Glomerular endothelial cell (primary cell): ENCODE measurements at places on chromosomes 2 and 18.

- no peak for DNase-seq
Observed at GRCh38 chr2:145874466-145874865, 1354.5 kb upstream of the ZEB2 start.

DNA sequence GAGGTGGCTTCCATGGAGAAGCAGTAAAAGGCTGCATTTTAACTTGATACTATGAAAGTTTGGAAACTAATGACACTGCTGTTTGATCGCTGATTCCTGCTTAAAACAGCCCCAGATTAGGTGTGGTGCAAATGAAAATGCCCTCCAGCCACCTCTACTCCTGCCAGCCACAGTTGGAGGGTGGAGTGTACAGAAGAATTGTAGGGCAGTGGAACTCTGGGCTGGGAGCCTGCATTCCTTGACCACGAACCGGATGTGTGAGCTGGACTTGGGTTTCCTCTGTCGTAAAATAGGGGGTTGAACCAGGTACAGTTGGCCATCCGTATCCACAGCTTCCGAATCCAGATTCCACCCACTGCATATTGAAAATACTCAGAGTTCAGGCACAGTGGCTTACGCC, 84.6 kb upstream of the RFX8 start:
- DNase-seq, result peak; percentile 75

GRCh38 chr2:155310589-155310988, 612.1 kb downstream of the KCNJ3 start:
- DNase-seq, result peak; percentile 3

- no peak for DNase-seq
Observed at GRCh38 chr2:174607989-174608865, 10.6 kb upstream of the WIPF1 start.

DNA sequence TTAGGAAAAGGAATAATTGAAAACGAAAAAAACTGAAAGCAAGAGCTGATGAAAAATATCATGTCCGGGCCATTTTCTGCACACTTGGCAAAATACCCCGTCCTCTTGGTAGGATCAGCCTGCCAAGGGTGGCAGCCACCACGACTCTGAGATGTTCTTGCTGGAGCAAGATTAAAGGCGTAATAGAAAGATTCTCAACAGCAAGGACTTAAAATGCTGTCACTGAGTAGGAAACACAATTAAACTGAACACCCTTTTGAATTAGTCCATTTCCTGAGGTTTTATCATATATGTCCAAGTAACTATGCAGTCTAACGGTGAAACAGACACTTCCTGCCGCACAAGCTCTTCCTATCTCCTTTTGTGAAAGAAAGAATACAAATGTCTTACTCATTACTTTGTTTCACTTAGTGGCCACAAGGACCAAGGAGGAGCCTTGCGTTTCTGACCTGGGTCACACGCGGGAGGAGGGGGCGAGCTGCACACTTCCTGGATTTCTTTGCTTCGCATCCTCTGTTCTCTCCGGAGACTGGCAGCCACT, 222.7 kb downstream of the PIEZO2 start:
- peak; percentile 47 for DNase-seq

GRCh38 chr2:100810603-100811145, 9.3 kb upstream of the NPAS2 start:
- DNase-seq, result no peak

DNA sequence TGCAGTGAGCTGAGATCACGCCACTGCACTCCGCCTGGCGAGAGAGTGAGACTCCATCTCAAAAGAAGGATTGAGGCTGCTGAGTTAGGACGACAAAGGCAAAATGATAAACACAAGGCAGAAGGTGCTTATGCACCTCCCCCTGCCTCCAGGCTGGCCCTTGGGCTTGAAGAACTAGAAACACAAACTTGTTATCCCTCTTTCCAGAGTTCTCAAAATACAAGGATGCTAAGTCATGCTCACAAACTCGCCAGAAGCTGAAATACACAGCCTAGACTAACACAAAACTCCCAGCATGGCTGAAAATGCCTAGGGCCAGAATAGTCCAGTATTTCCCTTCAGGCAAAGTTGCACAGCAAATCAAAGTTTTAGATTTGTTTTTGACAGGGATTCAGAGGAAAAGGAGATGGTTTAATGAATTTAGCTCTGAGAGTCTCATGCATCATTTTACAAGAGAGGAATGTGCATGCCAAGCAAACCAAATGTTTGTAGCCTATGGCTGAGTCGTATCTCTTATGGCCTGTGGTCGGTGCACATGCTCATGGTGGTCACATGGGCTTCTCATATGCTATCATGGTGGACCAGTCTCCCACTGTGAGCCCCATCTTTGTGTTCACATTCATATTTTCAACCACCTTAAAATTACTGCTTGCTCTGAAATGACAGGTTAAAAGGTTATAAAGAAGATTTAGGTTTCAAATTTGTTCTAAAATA, 16.2 kb upstream of the MREG start:
- DNase-seq, result no peak

GRCh38 chr18:13888191-13888716, 27.1 kb downstream of the MC2R start:
- DNase-seq, result no peak

GRCh38 chr2:146927080-146927711, 917.6 kb upstream of the ACVR2A start:
- no peak for DNase-seq

DNA sequence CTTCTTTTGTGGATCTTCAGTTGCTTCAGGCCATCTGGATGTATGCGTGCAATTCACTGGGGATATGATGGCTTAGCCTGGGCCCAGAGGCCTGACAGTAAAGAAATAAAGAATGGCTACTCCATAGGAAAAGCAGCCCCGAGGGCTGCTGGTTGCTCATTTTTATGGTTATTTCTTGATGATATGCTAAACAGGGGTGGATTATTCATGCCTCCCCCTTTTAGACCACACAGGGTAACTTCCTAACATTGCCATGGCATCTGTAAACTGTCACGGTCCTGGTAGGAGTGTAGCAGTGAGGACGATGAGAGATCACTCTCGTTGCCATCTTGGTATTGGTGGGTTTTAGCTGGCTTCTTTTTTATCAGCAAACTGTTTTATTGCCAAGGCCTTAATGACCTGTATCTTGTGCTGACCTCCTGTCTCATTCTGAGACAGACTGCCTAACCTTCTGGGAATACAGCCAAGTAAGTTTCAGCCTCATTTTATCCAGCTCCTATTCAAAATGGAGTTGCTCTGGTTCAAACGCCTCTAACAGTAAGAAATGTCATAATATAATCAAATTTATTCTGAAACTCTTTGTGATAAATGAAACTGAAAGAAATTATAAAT, 60.5 kb downstream of the DSEL start:
- no peak for DNase-seq

DNA sequence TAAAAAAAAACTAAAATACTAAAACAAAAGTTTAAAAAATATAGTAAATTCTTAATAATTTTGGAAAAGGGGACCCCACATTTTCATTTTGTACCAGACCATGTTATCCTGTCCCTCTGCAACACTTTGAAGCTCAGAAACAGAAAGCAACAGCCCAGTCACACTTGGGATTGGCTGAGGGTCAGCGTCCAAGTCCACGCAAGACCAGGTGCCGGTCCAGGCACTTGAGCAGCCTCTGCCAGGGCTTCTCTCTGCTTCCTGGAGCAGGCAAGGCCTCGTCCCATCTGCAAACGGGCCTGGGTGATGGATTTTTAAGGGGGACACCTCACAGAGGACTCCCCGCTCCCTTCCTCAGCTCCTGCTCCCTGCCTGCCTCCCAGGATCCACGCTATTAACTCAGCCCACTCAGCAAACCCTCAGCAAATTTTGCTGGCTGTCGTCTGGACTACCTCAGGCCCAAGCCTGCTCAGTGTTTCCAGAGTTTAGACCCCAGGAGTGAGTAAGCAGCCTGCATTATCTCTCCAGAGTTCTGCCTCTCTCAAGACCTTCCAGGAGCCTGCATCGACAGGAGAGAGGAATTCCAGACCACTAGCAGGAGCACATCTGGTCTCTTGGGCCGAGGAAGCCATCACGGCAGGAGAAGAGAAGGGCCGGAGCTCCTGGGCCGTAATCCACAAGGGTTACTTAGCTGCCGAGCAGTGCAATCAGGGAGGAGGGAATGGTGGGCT, 88.7 kb upstream of the STPG4 start:
- DNase-seq, result no peak

GRCh38 chr2:98604547-98604946, 3.8 kb downstream of the COA5 start:
- no peak for DNase-seq

DNA sequence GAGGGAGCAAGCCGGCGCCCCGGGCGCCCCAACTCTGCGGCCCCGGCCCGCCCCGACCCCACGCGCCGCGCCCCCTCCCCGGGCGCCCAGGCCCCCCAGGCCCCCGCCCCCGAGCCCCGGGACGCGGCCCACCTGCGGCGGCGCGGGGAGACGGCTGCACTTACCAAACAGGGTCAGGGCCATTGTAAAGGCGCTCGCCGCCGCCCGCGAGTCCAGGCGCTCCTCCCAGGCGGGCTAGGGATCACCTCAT, 526 bp downstream of the CHN1 start:
- DNase-seq, result no peak

DNA sequence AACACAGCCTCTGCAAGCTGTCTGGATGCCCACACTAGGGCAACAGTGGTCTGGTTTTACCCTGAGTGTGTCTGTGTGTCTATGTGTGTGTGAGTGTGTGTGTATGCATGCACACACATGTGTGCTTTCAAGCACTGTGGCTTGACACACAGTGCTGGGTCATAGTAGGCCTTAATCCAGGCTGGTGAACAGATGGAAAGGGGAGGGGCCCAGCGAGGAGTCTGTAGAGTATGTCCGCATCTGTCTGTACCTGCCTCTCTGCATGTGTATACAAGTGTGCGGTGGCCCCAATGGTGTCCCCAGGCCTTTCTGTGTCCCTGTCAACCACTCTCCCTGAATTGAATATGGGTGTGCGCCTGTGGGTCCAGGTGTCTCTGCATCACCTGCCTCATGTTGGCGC, 9.3 kb upstream of the KCNIP3 start:
- DNase-seq, result no peak

DNA sequence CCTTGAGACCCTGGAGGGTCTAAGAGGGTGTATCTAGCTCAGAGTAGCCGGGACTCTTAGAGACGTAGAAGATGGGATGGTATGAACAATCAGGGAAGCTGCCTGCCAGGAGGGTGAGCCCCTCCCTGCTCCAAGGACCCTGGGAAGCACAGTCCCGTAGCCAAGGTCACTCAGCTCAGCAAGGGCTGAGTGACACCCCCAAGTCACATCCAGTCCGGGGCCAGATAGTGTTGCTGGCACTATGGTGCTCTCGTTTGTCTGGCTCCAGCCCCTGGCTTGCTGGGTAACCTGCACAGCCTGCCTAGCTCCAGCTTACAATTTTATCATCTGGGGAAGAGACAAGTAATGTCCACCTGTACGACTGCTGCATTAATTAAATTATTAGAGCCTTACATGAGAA, 22.3 kb downstream of the REEP1 start:
- DNase-seq, result no peak

GRCh38 chr2:147636238-147636882, 208.5 kb upstream of the ACVR2A start:
- no peak for DNase-seq

GRCh38 chr2:44169155-44169898, 652 bp downstream of the PPM1B start:
- no peak for DNase-seq

- no peak for DNase-seq
Observed at GRCh38 chr18:62957885-62958472, 242.6 kb downstream of the PHLPP1 start.

GRCh38 chr2:228239207-228239906, 57.9 kb upstream of the SPHKAP start:
- no peak for DNase-seq

- DNase-seq, result no peak
Observed at GRCh38 chr2:174560737-174561136, 36.9 kb downstream of the WIPF1 start.

DNA sequence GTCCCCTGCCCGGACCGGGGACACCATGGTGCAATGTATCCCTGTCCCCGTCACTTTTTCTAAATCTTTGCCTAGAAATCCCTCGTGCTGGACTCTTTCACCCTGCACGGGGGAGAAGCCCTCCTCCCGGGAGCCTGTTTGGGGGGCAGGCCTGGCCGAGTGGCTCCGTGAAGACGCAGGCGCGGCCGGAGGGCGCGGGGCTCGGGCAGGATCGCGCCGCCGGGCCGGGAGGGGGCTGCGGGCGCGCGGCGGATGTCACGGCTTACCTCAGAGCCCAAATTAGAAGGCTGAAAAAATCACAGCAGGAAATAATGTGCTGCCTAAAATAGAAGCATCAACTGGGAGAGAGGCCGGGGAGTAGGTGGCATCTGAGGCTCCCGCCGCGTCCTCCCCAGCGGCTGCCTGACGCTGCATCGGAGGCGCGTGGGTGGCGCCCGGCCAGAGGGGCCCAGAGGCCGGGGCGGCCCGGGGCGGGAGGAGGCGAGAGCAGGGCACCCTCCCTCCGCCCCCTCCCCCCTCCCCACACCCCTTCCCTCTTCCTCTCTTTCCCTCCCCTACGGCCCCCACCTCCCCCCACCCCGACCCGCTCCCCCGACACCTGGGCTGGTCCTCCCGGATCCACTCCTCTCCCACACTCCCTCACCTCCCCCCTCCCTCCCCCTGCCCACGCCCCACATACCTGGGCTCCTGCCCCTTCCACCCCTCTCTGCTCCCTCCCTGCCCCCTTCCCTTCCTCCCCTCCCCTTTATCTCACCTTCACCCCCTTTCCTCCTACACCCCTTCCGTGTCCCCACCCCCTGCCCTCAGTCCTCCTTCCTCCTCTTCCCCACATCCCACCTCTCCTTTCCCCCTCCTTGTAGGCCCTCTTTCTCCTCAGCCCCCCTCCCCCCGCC, 51.9 kb downstream of the SLC4A1AP start:
- DNase-seq, result no peak

- no peak for DNase-seq
Observed at GRCh38 chr2:108106731-108107130, 120.4 kb downstream of the SLC5A7 start.

- no peak for DNase-seq
Observed at GRCh38 chr2:47903781-47904490, 2.4 kb downstream of the FBXO11 start.

DNA sequence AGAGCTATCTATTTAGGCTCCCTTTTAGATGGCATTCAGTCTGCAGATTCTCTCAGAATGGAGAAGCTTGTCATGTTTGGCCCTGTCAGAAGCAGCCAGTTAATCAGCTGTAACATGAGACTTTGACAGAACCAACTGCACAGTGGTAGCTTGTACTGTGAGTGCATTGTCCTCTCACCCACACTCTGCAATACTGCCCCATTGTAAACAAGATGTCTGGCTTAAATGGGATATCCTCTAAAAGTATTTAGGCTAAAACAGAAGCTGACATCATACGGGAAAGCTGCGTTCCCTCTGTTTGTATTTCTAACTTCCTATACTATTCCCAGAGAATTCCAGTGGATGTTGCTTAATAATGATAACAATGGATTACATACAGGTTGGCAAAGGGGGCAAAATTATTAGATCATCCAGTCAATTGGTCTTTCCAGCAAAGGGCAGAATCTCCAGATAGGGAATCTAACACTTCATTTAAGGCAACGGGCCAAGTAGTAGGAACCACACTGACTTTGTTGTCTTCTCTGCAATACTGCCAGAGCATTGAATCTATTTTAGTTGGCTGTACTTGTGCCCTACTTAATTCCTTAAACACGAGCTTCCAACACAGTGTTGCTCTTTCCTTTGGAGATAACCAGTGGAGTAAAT, 15.4 kb upstream of the STAT4 start:
- DNase-seq, result peak; percentile 36
